Neural progenitor cell (in vitro differentiated cells): ENCODE measurements at places on chromosomes 13 and 19.

- DNase-seq, result no peak
These were observed at the start of gene GAPDHS for GRCh38 chr19:35533201-35533821. Gene GAPDHS (plus strand): TSS chr19:35533456. CDS start chr19:35533528, 72 bp downstream.

- DNase-seq, result no peak
These were observed 7.5 kb upstream of the BCAT2 start for GRCh38 chr19:48818234-48818820.

GRCh38 chr19:17796838-17797423 is 2.0 kb downstream of the B3GNT3 start:
- peak; percentile 0 for DNase-seq

DNA sequence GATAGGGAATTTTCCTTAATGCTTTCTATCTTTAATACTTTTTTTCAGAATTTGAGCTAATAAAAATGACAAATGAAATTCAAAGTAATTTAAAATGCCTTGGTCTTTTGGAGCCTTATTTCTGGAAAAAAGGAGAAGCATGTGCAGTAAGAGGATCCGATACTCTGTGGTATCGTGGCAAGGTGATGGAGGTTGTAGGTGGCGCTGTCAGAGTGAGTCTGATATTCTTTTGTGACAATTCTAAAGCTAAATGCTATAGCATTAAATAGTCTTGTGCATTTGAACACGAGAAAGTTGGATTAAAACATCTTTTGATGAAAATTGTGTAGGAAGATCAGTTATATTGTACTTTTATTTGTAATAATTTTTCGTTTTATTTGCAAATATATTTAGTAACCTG is 95.0 kb downstream of the RNF17 start:
- DNase-seq, result no peak

- DNase-seq, result no peak
These were observed 1342.6 kb upstream of the SPRY2 start for GRCh38 chr13:81683521-81683920.

DNA sequence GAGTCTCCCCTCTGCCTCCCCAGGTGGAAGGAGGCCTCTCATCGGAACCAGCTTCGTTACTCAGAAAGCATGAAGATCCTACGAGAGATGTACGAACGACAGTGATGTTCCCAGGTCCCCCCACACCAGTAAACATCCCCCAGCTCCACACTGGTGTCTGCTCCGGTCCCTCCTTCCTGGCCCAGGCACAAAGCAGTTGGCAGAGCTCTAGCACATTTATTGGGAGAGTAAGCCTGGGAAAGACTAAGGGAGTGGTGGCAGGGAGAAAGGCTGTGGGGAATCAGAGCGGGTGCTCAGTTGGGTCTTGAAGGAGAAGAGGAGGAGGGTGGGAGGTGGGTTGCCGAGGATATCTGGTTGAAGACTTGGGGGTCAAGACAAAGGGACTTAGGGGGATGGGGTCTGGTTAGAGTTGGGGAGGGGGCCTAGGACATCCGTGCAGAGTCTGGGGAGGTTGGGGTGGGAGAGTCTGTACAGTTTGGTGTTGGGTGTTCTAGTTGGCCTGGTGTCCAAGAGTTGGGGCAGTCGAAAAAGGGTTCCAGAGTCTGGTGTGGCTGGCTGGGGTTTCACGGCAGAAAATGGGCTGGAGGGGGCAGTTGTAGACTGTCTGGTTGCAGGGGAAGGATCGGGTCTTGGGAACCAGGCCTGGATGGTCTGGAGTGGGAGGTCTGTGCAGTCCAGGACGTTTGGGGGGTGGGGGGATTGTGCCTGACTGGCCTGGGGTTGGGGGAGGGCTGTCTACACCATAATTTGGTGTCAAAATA is 2.3 kb downstream of the HSPB6 start:
- no peak for DNase-seq

GRCh38 chr13:93325303-93326233 is 99.0 kb downstream of the GPC6 start:
- no peak for DNase-seq

DNA sequence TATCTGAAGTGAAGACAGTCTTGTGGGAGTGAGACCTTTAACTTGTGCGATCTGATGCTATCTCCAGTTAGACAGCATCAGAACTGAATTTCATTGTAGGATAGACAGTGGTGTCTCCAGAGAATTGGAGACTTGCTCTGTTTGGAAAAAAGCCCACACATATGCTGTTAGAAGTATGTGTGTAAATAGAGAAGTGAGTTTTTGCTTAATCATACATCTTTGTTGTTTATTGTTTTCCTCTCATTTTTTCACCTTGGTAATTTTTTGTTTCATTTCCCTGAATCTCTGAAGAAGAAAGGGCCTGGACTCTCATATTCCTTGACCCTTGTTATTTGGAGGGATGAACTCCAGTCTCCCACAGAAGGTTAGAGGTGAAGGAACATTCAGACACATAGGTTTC is 21.8 kb downstream of the FPR3 start:
- no peak for DNase-seq

DNA sequence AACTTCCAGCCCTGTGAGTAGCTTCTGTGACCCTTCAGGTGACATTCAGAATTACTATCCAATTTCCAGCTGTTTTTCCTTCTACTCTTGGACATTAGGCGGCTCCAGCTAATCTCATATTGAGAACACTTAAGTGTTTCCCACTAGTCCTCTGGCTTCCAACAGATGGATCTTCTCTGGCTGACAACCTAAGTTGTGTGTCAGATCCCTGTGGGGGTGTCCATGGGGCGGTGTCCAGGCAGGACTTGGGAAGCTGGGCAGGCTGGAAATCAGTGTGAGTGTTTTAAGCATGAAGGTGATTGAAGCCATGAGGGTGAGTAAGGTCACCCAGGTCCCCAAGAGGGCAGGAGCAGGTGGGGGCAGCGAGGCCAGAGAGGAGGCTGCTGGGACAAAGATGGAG is 10.1 kb downstream of the CNOT3 start:
- DNase-seq, result no peak

DNA sequence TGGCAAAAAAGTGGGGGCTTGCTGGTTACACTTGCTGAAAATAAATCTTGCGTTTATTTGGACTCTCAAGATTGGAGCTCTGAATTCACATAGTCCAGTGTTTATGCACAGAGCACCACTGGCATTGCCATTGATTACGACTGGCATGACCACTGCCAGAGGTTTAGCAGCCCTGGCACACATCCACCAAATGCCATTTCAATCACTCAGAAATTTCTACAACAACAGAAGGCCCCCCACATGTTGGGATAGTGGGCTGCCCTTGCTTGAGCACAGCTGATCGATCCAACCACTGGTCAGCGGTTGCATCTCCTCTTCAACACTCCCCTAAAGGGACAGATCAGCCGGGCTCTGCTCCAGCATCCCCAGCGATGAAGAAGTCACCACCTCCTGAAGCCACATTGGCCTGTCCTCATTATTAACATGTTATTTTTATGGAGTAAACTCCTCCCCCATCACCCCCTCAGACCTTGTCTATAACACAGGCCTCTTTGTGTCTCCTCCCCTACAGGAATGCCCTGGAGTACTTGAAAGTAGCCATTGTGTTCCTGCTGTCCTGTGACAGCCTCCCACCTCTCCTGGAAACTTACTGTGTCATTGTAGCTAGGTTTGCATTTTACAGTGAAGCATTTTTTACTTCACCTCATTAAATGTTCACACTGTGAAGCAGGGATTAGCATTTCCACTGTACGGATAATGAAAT is 51.3 kb downstream of the CDADC1 start:
- DNase-seq, result no peak

- DNase-seq, result peak; percentile 88
These were observed 942.4 kb upstream of the PCDH20 start for GRCh38 chr13:62357887-62358645.

DNA sequence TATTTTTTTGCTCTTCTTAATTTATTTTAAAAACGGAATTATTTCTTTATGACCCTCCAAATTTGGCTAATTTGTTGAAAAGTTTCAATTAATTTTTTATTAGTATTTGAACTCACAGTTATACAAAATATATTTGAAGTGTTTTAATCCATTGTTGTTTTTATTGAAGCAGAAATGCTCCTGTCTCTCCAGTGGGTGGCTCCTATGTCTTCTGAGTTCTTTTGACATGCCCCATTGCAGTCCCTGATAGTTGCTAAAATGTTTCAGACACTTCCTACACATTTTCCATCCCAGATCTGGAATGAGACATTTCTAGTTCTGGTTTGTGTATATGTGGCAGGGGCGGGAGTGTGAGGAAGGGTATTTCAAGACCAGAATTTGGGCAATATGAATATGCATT is 579.4 kb upstream of the PRR20A start:
- peak; percentile 20 for DNase-seq

- no peak for DNase-seq
These were observed 16.4 kb upstream of the TMEM255B start for GRCh38 chr13:113742445-113743120.

DNA sequence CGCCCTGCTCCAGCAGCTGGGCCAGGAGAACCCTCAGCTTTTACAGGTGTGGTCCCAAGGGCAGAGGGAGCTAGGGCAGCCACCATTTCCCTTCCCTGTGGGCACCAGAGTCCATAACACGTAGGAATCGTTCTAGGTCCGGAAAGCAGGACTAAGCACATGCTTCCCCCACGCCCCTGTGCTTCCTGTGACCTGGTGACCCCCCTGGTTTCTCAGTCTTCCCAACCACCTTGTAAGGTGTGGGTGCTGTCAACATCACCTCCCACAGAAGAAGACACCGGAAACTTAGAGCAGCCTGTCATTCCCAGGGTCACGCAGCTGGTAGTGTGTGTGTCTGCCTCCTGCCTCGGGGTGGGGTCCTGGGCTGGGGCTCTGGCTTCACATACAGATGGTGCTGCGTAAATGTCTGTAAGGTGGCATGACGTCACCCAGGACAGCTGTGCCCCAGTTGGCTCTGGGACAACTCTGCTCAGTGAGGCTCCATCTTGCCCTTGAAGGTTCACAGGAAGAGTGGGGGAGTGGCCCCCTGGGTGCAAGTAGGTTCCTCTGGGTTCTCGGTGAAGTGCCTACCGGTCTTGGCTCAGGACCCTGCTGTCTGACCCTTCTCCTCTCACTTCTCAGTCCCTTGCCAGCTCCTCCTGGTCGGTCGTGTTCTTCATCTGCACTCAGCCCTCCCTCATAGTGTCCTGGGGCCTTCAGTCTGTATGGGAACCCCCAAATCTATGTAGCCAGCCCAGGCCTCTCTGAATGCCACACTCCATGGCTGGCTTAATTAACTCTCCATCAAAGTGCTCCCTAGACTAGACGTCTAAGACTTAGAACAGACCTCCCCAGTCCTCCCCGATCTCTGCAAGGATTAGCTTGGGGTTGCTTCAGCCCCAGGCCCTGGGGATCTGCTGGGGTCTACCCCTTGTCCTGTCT is 4.0 kb downstream of the RAD23A start:
- no peak for DNase-seq

DNA sequence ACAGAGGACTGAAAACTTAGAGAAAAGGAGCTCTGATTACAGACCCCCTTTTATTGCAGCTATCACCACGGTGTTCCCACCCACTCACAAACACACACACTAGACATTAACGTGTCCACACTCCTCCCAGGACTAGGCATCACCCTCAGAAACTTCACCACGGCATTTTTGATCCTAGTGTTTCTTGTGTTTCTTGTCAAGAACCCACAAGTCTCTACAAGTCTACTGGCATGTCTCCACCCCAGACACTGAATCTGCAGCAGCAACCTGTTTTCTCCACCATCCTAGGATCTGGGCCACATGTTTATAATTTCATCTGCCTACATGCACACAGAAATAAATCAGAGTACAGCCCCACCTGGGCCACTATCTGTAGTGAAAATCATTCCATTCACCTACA is 4.3 kb downstream of the ZNF486 start:
- DNase-seq, result no peak

GRCh38 chr13:48038761-48039160 is 1.2 kb downstream of the NUDT15 start:
- DNase-seq, result peak; percentile 5

DNA sequence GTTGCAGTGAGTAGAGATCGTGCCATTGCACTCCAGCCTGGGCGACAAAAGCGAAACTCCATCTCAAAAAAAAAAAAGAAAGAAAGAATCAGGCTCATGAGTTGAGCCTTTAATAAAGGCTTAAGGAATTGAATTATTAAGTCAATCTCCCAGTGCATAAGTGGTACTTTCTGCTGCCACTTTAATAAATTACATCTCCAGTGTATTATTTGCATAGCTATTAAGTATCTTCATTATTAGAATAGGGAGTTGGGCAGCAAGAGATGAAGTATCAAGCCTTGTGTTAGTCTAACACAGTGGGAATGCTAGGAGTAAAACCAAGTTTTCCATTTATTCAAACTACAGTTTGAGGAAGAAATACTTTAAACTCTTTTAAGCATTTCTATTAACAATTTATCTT is 15.6 kb upstream of the FAM124A start:
- DNase-seq, result no peak

- DNase-seq, result no peak
These were observed 7.0 kb upstream of the MAMSTR start for GRCh38 chr19:48726556-48726955.

- no peak for DNase-seq
These were observed 133.4 kb upstream of the FNDC3A start for GRCh38 chr13:48842316-48842715.

DNA sequence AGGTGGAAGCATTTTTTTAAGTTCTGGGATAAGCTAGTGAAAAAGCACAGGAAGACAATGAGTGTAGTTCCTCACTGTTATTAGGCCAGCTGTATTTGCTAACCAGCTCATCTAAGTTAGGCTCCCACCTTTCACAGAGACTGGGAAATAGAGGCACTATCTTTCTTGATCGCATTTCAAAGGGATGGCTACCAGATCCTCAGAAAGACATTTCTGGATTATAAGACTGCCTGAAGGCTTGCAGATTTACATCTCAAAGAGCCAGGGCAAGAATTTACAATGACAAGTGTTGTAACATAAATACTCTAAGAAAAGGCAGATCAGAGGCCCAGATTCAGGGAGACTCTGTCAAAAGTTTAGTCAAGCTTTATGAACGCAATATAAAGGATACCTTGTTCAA is 1005.5 kb downstream of the PCDH9 start:
- peak; percentile 72 for DNase-seq

DNA sequence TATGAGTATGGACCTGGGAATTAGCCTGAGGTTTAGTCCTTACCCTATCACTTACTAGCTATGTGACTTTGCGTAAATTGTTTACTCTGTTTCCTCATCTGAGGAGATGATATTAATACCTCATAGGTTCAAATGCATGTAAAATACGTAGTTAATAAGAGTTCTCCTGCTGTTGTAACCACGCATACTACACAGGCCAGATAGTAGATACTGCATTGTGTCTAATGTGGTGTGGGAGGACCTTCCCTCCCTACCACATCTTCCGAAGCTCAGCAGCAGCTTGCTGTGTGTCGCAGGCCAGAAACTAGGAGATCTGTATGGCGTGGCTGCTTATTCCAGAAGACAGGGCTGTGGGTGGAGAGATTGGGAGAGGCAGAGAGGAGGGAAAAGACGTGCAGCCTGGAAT is 23.0 kb downstream of the GTF2F2 start:
- DNase-seq, result no peak

- DNase-seq, result no peak
These were observed 651 bp upstream of the POLR1D start for GRCh38 chr13:27621116-27621365.

- no peak for DNase-seq
These were observed 9.3 kb downstream of the CD177 start for GRCh38 chr19:43362745-43363144.

GRCh38 chr19:40598918-40599307 is 2.3 kb upstream of the LTBP4 start:
- no peak for DNase-seq

GRCh38 chr13:82636119-82636518 is 1246.2 kb downstream of the SLITRK1 start:
- no peak for DNase-seq
